ENCODE measurements at places on chromosomes 1 and 21.

DNA sequence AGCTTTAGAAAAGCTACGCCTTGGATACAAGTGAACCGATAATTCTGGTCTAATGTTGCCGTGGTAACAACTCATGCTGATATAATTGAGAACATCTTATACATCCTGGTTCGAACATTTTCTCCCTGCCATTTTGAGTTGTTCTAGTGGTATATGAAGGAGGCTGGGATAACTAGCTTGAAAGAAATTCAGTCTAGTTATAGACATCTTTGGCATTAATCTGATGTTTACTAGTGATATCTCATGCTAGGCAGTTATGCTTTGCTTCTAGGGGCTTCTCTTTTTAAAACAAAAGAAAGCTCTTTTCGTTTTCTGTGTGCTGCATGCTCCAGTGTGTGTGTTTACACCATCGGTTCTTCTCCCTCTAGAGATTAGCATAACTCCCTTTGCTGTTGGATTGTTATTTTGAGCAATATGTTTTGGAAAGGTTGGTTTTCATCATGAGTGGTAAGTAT lies 20.5 kb downstream of the PRKACB start:
- DNase-seq: no peak

- DNase-seq: peak; percentile 10
Observed at GRCh38 chr1:115837740-115838421, 3.0 kb downstream of the NHLH2 start.

DNA sequence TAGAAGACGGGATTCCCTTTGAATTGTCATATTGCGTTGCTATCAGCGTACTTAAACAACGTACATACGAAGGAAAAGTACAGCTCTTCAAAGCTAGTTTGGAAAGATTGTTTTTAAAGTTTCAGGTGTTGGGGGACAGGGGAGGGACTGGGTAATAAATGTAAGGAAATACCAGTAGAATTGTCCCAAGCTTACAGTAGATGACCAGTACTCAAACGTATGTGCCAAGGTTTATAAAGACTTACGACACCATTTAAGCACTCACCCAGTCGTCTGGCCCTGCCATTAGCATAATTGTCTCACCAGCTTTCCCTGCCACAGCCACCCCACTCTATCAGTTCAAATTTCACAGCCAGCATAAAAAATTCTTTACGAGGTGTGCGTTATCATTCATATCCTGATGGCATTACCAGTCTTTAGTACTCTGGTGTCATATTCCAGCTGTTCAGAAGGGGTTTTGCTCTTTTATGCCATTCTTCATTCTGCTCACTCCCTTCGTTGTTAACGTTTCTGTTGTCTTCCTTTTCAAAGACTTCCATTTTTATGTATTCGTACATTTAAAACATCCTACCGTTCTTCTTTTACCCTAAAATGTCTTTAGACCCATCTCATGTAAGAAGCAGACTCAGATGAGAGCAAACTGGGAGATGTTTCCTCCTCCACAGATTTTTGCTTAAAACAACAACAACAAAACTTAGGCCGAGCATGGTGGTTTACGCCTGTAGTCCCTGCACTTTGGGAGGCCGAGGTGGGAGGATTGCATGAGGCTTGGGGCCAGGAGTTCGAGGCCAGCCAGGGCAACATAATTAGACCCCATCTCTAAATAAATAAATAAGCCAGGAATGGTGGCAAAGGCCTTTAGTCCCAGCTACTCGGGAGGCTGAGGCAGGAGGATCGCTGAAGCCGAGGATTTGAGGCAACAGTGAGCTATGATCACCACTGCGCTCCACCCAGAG lies 1.0 kb upstream of the HP1BP3 start:
- DNase-seq: no peak

- DNase-seq: no peak
Observed at GRCh38 chr1:111513410-111514020, 10.1 kb upstream of the ADORA3 start.

All from NCI-H345 (cell line).